ENCODE measurements at places on chromosomes 7 and 10.

DNA sequence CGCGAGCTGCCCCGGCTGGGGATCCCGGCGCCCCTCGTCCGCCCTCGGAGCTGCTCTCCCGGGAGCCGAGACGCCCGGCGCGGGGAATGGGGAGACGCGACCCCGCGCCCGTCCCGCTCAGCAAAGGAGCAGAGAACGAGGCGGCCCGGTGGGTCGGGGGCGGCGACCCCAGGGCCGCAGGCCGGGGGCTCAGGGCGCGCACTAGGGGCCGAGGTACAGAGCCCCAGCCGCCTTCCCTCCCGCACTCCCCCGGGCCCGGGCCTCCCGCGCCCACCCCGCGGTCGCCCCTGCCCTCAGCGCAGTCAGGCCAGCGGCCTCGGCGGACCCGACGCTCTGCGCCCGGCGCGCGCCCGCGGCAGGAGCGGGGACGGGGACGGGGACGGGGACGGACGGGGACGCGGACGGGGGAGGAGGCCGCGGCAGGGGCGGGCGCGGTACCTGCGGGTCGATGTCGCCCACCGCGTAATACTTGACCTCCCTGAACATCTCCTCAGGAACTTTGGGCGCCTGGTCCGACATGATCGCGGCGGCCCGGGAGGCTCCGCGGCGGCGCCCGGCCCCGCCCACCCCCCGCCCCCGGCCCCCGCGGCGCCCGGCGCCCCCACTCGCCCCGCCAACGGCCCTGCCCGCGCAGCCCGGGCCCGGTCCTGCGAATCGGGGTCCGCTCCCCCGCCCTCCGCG is 373 bp downstream of the PAXIP1 start:
- DNase-seq = peak; percentile 43

GRCh38 chr7:31066516-31067130 is 14.5 kb downstream of the ADCYAP1R1 start:
- DNase-seq = no peak

DNA sequence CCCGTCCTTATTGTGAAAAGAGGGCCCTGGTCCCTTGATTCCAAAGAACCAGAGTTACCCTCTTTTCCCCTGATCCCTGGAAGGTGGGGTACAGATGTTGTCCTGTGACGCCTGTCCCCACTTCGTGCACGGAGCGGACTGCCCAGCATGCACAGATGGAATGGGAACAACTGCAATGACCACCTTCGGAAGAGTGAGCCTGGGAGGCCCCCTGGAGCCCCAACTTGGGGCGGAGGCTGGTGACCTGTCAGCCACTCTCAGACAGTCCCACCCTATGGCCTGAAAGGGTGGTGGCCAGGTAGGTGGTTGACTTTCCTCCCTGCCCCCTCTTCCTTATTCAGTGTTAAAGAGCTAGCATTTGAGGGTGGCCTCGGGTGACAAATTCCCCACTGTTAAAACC is 196.6 kb upstream of the GALNT17 start:
- no peak for DNase-seq

- DNase-seq = no peak
Observed at GRCh38 chr10:74120911-74121310, 29.7 kb downstream of the AP3M1 start.

GRCh38 chr10:12543589-12543988 is 194.2 kb downstream of the CAMK1D start:
- no peak for DNase-seq

DNA sequence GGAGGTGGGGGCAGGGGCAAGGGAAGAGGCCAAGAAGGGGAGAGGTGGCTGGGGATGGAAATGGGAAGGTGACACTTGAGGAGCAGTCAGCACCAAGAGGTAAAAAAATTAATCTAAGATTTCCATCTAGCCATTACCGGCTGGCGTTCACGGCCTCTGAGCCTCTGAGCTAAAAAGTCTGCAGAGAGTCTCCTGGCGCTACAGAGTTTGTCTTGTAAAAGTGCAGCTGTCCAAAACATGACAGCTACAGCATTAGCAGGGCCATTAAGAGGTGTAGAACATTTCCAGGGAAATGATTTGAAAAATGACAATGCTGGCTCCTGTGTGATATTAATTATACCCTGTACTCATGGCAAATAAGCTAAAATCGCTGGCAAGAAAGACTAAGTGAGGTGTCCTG is 167.6 kb downstream of the LRMDA start:
- no peak for DNase-seq

DNA sequence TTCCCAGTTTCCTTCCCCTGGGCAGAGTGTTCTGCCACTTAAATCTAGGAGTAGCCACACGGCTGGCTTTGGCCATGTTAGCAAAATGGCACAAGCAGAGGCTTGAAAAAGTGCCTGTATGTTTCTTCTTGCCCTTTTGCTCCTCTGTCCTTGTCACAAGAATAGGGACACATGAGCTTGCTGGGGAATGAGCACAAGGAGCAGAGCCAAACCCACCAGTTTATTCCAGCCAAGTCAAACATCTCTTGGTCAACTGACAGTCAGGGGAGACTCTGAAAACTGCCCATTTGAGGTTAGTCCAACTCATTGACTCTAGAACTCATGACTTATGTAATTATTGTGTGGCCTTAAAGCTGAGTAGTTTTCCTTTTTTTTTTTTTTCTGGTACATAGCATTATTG is 739.7 kb upstream of the FZD8 start:
- DNase-seq = no peak

GRCh38 chr10:131536676-131537075 is 225.2 kb upstream of the TCERG1L start:
- DNase-seq = no peak

- DNase-seq = no peak
Observed at GRCh38 chr10:112797197-112797596, 152.8 kb upstream of the TCF7L2 start.

GRCh38 chr7:72038022-72038732 is 374.0 kb downstream of the CALN1 start:
- DNase-seq = no peak

GRCh38 chr10:95451568-95452524 is 109.3 kb downstream of the SORBS1 start:
- no peak for DNase-seq

DNA sequence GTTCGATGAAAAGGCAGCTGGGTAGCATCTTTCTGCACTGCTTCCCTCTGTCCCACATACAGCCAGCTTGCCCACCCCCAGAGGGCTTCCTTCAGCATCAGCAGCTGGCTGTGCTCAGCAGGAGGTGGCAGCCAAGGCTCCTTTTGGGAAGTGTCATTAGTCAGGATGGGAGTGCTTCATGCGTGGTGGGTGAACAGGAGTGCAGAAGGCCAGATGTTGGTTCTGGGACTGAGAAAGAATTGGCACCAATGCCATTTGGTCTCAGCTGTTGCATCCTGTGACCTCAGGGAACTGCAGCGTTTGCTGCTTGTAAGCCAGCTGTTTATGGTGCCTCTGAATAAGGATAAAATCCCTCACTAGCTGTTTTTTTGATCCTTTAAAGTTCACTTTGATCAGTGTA is 131.1 kb upstream of the SORCS3 start:
- no peak for DNase-seq

- no peak for DNase-seq
Observed at GRCh38 chr7:27351786-27352185, 109.2 kb downstream of the EVX1 start.

- peak; percentile 36 for DNase-seq
Observed at GRCh38 chr10:118842843-118843624, 88.3 kb upstream of the CACUL1 start.

GRCh38 chr7:155953781-155954549 is 141.7 kb upstream of the SHH start:
- DNase-seq = no peak

- DNase-seq = no peak
Observed at GRCh38 chr10:94361171-94361794, 1.5 kb downstream of the NOC3L start.

GRCh38 chr10:86931872-86932271 is 25.5 kb downstream of the MMRN2 start:
- DNase-seq = no peak

DNA sequence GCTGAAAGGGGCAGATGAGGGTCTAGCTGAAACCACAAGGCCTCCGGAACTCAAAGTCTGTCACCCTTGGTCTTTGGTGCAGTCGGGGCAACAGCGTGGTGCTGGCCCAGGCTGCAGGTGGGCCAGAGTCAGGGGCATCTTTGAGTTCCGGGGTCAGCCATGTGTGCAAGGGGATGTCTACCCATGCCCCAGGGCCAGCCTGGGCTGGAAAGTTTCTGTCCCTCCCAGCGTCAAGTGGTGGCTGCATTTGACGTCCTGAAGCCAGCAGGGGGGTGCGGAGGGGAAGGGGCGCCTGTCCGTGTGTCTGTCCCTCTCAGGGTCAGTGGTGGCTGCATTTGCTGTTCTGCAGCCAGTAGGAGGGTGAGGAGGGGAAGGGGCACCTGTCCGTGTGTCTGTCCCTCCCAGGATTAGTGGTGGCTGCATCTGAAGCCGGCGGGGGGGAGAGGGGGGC is 638 bp downstream of the BRAT1 start:
- peak; percentile 21 for DNase-seq

GRCh38 chr7:52555805-52556204 is 479.6 kb upstream of the POM121L12 start:
- no peak for DNase-seq
